ENCODE measurements at places on chromosomes 1 and 21. TPM values are rescaled to one million over a fixed set of nuclear protein-coding genes. Genes with fewer than 3 reads are reported as not detected.

DAB1 gene
- not detected for total RNA-seq

- DNase-seq, result no peak
- peak overlapping the region; percentile 83 for H3K4me3 ChIP-seq
- H3K27ac ChIP-seq, result peak overlapping the region; percentile 69
- H3K4me1 ChIP-seq, result peaks cover 30% of the 10 kb centered on the region
These were observed 758 bp downstream of the NAXE start for GRCh38 chr1:156592158-156592909.

ARHGEF16 gene
- 0.17 TPM for total RNA-seq

GRCh38 chr1:178310685-178311105 lies 186.1 kb downstream of the CLEC20A start:
- H3K27me3 ChIP-seq, result peaks cover 10% of the 10 kb centered on the region
- no peak overlapping the region for H3K27ac ChIP-seq
- H3K4me3 ChIP-seq, result no peak overlapping the region
- no peaks in the 10 kb centered on the region for H3K4me1 ChIP-seq
- H3K36me3 ChIP-seq, result no peaks in the 10 kb centered on the region
- no peak for DNase-seq

DNA sequence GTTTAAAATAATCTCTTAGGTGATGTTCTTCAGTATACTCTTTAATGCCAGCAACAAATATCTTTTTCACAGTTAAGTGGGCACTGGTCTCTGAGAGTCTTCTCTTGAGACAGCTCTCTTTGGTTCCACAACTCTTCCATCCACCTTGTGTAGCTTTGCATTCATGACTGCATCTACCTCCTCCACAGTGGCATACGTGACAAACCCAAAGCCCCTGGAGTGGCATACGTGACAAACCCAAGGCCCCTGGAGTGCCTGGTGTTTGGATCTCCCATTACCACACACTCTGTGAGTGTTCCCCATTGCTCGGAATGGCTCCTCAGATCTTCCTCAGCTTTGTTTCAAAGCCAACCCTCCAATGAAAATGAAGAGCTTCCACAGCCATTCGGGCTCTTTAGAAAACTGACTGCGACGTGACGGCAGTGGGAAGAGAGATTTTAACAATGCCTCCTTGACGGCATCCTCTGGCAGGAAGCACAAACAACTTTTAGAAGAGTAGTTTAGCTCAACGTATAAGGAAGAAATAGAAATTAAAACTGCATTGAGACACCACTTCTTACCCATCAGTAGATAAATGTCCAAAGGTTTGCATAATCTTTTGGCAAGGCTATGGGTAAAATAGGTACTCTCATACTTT lies 45.8 kb downstream of the SLC30A7 start:
- H3K4me1 ChIP-seq, result peaks cover 47% of the 10 kb centered on the region
- H3K4me3 ChIP-seq, result peak overlapping the region; percentile 58
- DNase-seq, result no peak
- peaks cover 2% of the 10 kb centered on the region for H3K27me3 ChIP-seq
- H3K27ac ChIP-seq, result peak overlapping the region; percentile 92

All from activated naive CD4-positive, alpha-beta T cell treated with anti-CD3 and anti-CD28 coated beads for 36 hours (primary cell).